A172 (cell line): ENCODE measurements at places on chromosomes 7 and 10. TPM values are rescaled to one million over a fixed set of nuclear protein-coding genes. Genes with fewer than 3 reads are reported as not detected.

DNA sequence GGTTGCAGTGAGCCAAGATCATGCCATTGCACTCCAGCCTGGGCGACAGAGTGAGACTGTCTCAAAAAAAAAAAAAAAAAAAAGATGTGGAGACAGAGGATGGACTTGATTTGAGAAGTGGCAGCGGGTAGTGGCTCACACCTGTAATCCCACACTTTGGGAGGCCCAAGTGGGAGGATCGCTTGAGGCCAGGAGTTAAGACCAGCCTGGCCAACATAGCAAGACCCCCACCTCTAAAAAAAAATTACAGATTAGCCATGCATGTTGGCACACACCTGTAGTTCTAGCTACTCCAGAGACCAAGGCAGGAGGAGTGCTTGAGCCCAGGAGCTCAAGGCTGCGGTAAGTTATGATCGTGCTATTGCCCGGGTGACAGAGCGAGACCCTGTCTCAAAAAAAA, 24.3 kb upstream of the ASCC1 start:
- no peak for DNase-seq

DNA sequence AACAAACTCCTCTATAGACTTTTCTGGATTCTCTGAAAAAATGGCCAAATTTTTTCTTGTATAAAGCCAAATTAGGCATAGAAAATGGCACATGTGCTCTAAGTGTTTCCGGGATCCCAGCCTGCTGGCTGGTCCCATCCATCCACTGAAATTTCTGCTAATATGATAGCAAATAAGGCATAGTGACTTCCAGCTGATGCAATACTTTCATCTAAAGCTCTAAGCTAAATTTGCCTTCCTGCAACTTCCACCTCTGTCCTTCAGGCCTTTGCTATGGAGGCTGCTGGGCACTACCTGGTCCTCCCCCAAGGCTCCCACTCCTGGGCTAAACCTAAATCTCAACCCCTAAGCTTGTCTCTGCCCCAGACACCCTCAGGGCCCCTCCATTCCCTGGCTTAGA, 20.5 kb downstream of the MYH16 start:
- no peak for DNase-seq

- DNase-seq, result no peak
Observed at GRCh38 chr7:128163473-128163872, 77.6 kb upstream of the LEP start.

GRCh38 chr10:110615057-110615747, 28.9 kb upstream of the RBM20 start:
- no peak for DNase-seq

GRCh38 chr10:47027108-47027783, 116.0 kb downstream of the PTPN20 start:
- DNase-seq, result no peak

- DNase-seq, result no peak
Observed at GRCh38 chr7:105976868-105977267, 13.8 kb downstream of the CDHR3 start.

DNA sequence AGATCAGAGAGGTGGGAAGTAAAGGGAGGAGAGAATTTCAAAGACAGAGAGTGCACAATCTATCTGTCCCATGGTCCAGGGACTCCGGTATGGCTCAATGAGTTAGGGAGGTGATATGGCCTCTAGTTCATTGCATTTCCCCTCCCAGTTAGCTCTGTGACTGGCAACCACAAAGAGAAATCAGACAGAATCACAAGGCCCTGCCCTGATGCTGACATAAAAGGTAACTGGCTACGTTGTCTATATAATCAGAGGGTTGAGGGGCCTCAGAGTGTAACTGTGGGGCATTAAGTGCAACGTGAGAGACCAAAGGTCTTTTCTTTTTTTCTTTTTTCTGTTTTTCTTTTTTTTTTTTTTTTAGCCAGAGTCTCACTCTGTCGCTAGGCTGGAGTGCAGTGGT, 7.3 kb upstream of the C10orf95 start:
- DNase-seq, result no peak

ZNF438 gene
- 5.1 and 6.2 TPM in 2 replicates for total RNA-seq

CYP3A4 gene
- not detected in 2 replicates for total RNA-seq

SFTPA1 gene
- 1.1 TPM in 1 of 2 replicates, not detected in the other for total RNA-seq

CYP3A5 gene
- 1.9 and 3.8 TPM in 2 replicates for total RNA-seq

CTTNBP2 gene
- total RNA-seq, result not detected in 2 replicates
